Cardiac septum (tissue), 1 donor: ENCODE measurements at places on chromosomes 16 and 17.

DNA sequence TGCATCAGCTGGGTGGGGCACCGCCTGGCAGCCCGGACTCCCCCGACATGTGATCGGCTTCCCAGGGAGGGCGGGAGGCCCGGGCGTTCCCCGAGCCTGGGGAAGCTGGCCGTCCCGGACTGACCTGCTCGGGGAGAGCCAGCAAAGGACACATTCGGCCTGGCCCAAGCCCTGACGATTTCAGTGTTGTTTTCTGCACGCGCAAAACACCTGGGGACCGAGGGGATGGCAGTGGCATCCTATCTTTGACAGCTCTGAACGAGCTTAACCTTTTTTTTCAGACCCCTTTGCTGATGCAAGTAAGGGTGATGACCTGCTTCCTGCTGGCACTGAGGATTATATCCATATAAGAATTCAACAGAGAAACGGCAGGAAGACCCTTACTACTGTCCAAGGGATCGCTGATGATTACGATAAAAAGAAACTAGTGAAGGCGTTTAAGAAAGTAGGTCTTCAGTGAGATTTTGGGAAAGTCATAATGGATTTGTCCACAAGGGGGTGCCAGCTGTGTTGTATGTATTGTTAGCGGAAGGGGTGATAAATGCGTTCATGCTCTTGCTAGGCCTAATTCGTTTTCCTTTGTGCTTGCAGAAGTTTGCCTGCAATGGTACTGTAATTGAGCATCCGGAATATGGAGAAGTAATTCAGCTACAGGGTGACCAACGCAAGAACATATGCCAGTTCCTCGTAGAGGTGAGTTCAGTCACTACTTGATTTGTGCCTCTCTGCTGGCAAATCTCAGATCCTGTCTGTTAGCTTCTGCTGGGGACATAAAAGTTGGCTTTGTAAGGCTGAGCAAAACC is 1.0 kb downstream of the EIF1 start:
- no peak for DNase-seq

GRCh38 chr17:17742133-17742621 is 60.9 kb downstream of the RAI1 start:
- DNase-seq: no peak

DNA sequence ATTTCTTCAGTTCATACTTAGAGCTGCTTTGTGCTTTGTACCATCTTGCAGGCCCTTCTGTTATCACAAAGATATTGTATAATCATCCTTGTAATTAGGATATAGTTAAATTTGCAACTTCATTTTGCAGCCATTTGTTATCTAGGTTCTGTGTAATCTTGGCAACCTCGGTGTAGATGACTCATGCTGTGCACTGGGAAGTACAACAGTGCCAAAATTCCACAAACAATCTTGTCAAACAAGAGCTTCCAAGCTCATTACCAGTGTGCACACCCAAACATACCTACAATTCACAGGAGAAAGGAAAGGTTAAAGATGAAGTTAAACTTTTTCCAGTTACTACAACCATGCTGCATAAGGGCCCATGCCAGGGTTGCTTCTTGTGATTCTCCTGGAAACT is 1231.8 kb downstream of the CDH11 start:
- no peak for DNase-seq

- DNase-seq: no peak
Observed at GRCh38 chr17:3528403-3528851, 29.2 kb downstream of the TRPV3 start.
